Stimulated activated CD8-positive, alpha-beta memory T cell treated with anti-CD3 and anti-CD28 coated beads, Interleukin-4, amount 100 ng/mL, for 1 hour (primary cell): ENCODE measurements at places on chromosomes 11 and 22.

DNA sequence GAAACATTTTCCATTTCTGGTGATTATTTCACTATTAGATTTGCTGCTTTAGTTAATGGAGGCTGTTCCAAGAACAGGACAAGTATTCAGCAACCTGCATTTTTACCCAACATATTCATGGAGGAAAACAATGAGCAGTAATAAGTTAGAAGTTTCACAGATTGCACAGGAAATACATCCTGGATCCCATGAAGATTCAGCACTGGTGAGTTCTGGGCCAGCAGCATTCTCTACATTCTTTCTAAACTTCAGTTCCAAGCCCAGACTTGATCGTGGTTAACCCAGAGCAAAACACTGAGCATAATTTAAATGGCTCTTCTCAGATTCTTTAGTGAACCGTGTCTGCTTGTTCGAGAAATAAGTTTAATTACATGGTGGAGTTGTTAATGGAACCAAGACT, 3.8 kb downstream of the FJX1 start:
- DNase-seq = no peak

DNA sequence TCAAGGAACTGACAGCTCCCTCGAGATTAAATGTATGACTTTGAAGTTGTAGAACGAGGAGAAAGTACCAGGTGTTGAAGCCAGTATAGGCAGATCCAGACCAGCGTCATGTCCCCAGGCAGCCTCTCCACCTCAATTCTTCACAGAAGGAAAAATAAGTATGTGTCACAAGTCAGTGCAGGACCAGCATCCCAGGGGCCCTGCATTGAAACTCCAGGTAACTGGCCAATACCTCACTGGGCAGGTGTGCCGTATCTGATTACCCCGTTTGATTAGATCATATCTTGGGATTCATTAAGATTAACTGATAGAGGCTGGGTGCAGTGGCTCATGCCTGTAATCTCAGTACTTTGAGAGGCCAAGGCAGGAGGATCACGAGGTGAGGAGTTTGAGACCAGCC, 466.7 kb upstream of the B3GAT1 start:
- no peak for DNase-seq

DNA sequence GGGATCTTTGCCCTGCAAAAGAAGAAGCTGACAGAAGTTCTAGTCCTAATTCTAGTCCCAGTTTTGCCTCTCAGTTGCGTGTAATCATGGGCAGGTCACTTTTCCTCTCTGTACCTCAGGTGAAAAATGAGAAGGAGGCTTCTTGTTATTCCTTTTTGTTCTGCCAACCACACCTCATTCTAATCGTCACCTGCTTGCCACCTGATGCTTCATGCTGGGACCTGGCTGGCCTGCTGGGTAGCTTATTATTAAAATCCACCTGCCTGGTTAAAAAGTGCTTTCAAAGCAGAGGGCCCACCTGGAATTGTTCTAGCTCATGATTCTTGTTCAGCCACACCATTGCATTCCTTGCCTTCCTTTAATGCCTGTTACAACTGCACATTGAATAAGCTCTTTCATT, 8.4 kb upstream of the ALG8 start:
- no peak for DNase-seq

DNA sequence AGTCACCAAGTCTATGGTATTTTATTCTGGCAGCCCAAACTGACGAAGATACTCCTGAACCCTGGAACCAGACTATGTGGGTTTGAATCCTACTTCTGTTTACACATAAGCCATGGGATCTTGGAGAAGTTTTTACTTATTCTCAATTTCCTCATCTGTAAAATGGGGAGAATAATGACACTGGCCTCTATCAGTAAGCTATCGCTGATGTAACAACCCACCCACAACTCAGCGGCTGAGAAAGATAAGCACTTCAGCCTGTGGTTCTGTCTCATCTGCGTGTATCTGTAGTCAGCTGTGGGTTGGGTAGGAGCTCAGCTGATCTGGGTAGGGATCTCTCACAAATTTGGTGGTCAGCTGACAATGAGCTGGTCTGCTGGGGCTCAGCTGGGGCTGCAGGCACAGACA, 68.0 kb upstream of the ALX4 start:
- no peak for DNase-seq
